ENCODE measurements at places on chromosomes 5 and 9.

- no peak for DNase-seq
Measured at GRCh38 chr9:82599336-82599949, 463.5 kb downstream of the RASEF start.

GRCh38 chr9:88829276-88829675 is 162.0 kb upstream of the S1PR3 start:
- no peak for DNase-seq

GRCh38 chr9:70420441-70421271 is 6.2 kb upstream of the KLF9 start:
- no peak for DNase-seq

GRCh38 chr5:124743602-124744169 is 2.8 kb downstream of the ZNF608 start:
- no peak for DNase-seq

DNA sequence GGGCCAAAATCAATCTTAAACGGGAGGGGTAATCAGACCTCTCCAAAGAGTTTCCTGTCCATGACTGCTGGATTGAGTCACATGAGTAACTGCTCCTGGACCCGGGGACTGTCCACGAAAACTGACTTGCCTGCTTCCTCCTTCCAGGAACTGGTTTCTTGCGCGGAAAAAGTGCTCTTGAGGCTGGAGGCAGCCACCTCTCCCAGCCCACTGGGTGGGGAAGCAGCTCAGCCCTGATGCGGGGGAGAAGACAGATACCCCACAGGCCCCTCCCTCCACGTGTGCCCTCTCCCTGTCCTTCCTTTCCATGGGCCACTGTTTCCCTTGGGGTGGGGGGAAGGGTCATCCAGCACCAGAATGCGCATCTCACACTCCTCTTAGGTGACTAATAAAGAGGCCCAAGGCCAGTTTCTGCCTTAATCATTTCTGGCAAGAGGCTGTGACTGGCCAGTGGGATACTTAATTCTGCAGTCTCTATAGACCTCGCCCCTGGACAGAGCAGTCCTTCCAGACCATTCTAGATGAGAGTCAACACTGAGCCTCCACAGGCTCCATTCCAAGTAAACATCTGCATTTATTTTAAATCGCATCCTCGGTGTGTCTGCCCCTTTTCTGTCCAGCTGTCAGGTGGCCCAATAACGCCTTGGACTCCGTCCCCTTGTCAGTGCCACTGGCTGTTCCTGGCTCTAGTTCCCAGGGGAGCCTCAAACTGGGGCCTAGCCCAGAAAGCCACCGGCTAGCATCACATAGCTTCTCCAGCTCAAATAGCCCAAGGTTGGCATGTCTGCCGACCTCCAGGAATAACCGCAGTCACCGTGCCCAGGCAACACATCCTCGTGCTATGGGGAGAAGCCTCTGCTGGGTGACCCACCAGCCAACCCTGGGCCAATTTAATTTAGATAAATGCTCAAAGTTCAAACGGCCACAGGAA is 12.0 kb downstream of the REXO4 start:
- no peak for DNase-seq

GRCh38 chr9:132846918-132847515 is 31.1 kb downstream of the AK8 start:
- DNase-seq = no peak

DNA sequence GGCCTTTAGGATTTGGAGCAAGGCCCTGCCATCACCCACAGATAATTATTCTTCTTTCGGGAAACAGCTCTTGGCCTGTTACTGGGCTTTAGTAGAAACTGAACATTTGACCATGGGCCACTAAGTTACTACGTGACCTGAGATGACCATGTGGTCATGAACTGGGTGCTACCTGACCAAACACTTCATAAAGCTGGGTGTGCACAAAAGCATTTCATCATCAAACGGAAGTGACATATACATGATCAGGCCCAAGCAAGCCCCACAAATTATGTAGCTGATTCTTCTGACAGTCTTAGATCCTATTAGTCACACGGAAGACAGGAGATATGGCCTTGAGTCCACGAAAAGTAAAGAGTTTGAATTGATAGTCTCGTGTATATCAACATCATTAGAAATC is 130.9 kb upstream of the FBN2 start:
- DNase-seq = no peak

- DNase-seq = no peak
Measured at GRCh38 chr5:76737846-76738245, 21.9 kb downstream of the F2R start.

DNA sequence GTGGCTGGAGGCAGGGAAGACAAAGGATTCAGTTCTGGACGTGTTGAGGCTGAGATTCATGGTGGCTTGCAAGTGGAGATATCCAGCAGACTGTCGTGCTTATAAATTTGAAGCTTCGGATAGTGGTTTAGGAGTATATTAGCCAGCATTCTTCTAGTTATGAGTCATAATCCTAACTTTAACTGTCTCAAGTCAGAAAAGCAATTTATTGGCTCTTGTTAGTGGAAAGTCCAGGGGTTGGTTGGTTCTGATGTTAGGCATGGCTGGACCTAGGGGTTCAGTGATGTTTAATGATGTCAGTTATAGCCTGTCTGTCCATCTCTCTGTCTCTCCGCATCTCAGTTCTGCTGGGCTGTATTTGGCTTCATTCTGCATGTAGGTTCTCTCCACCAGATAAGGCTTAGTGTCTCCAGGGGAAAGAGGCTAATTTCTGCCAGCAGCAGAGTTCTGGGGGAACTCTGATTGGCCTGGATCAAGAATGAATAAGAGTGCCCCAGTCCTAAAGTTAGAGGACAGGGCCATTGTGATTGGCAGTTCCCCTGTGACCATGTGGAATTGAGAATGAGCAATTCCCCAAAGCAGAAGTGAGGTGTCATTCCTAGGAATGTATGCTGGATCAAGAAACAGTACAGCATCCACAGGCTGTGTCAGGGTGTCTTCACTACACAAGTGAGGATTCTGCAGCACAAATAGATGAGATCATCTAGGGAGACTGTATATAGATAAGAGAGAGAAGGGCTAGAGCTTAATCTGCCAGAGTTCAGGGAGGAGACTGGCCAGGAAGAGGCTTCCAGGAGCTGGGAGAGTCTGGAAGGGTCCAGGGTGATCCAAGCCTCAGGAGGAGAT is 72.9 kb upstream of the SHB start:
- DNase-seq = no peak

All from activated CD8-positive, alpha-beta memory T cell treated with anti-CD3 and anti-CD28 coated beads for 1 hour (primary cell).